ENCODE measurements at places on chromosomes 13 and 19.
A peak's percentile ranks its signal among the peaks of the same experiment; 100 is the strongest.

- no peak for DNase-seq
Measured at GRCh38 chr19:10899151-10899653, 27.8 kb downstream of the CARM1 start.

DNA sequence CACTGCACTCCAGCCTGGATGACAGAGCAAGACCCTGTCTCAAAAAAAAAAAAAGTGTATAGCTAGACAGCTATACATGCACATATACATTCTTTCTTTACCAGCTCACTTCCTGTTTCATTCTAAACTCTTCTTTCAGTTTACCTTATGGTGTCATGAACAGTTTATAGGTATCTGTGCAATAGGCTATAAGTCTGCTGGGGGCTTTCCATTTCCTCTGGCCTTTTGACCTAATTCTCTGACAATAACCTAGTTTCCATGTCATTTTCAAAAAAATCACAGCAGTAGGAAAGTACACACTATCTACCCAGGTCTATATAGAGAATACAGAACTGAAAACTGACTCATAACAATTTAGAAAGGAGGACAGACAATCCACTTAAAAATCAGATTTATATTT lies 24.4 kb upstream of the URAD start:
- DNase-seq = no peak

GRCh38 chr13:32075170-32075851 lies 43.7 kb downstream of the FRY start:
- DNase-seq = no peak

GRCh38 chr19:30419568-30420180 lies 47.5 kb downstream of the ZNF536 start:
- no peak for DNase-seq

- no peak for DNase-seq
Measured at GRCh38 chr19:17482877-17483604, 12.7 kb downstream of the SLC27A1 start.

DNA sequence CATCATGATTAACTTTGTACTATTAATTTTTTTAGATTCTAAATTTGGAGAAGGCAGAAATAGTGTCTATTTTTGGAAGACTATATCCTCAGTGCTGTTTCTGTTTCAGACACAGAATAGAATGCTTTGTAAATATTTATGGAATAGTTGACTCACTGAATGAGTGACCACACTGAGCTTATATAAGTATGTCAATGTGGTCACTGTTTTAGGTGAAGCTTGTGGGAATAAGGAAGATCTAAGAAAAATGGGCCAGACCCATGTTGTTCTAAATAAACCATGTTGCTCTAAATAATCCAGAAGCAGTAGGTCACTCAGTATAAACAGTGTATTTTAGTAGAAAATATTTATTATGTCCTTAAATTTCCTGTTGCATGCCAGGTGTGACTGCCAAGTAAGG lies 45.5 kb upstream of the DACH1 start:
- no peak for DNase-seq

GRCh38 chr13:108662528-108662927 lies 33.1 kb downstream of the MYO16 start:
- DNase-seq = no peak

DNA sequence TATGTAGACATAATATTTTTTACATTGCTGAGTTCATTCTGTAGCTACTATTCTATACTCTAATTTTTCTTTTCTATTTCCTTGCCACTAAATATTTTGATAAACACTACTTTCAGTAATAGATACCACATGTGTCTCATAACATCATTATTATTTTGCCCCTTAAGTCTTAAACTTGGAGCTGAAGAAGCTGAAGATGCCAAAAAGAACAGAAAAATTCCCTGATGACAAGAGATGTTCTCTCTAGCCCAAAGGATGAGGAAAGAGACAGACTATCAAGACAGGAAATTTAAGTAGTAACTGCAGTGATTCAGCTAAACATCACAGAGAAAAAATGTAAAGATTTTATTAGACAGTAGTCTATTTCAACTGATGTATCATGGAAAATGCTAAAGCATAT lies 322.0 kb upstream of the KLHL1 start:
- DNase-seq = no peak

GRCh38 chr19:32318884-32319520 lies 26.4 kb upstream of the ZNF507 start:
- no peak for DNase-seq

DNA sequence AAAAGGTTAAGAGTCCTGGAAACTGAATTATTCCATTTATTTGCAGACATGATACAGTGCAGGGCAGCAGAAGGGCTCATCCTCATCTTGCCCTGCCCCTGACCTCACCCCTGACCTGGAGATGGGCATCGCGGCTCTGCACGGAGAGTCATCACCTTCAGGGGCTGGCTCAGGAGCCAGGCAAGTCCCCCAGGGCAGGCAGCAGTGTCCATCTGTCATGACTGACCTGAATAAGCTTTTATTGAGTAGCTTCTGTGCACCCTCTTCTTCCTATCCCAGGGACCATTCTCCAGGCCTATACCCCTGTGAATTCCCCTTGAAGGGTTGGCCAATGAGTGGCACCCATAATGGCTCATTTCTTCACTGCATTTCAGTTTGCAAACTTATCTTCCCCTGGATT lies 484.2 kb downstream of the ZNF536 start:
- DNase-seq = no peak

- no peak for DNase-seq
Measured at GRCh38 chr13:64127856-64128255, 2712.2 kb upstream of the PCDH20 start.

DNA sequence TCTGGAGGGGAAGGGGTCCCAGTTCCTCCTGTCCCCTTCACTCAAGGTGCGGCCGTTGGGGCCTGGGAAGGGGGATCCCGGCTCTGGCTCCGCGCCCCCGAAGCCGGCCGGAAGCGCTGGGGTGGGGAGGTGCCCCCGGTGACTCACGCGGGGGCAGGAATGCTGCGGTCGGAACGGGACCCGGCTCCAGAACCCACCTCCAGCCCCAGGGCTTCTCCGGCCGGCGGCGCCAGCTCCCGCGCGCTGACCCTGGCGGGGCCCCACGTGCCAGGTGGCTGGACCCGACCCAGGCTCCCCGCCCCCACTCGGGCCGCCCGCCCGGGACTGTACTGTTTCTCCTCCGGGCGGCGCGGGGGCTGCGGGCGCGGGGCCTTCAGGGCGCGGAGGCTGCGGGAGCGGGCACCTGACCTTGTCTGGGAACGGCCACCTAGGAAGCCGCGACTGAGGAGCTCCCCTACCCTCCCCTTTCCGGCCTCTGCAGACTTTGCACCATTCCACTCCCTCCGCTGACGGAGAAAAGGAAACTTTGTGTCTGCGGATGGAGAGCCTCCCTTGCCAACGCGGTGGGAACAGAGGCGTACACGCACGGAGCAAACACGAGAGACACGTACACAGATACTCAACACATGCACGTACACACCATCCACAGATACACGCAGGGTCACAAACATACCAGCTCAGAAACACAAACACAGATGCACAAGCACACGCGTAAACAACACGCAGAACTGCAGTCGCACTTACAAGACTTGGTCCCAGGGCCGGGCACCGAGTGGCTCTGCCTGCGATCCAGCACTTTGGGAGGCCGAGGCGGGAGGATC lies 7.2 kb downstream of the AXL start:
- peak; percentile 19 for DNase-seq

- no peak for DNase-seq
Measured at GRCh38 chr19:4152241-4152998, 1.0 kb upstream of the CREB3L3 start.

DNA sequence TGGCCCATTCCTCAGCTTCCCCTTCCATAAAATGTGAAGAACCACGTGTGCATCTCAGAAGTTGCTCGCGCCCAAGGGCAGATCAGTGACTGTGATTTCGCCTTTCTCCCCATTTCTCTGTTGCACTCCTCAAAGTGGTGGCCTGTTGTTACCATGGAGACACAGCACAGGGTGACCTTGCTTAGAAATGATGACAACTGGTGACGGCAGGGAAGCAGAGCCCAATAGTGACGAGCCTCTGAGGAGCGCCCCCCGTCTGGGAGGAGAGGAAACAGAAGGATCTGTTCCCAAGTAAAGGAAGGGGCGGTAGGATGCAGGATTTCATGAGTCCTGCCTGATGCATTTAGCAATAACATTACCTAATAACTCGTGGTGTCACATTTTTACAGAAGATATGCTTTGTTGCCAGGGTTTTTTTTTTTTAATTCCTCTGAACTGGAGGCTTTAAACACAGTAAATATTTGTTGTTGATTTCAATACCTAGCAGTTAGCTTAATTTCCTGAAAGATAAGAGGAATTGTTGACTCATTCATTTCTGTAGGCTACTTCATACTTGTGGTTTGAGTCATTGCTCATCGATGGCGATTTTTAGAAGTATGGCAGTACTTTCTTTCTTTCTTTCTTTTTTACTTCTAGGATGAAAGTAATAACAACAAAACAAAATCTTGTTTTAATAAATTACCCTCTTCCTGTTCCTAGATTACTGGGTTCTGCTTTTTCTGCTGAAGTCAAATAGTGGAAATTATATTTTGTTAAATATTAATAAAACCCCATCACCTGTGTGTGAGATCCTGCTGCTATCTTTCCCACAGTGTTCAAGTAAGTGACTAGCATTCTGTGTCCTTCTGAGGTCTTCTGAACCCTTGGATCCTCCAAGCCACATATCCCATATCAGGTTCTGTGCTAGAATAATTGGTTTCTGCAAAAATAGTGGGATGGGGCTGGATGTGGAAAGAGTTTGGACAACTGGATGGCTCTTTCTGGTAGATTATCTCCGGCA lies 36.0 kb downstream of the MBNL2 start:
- no peak for DNase-seq

DNA sequence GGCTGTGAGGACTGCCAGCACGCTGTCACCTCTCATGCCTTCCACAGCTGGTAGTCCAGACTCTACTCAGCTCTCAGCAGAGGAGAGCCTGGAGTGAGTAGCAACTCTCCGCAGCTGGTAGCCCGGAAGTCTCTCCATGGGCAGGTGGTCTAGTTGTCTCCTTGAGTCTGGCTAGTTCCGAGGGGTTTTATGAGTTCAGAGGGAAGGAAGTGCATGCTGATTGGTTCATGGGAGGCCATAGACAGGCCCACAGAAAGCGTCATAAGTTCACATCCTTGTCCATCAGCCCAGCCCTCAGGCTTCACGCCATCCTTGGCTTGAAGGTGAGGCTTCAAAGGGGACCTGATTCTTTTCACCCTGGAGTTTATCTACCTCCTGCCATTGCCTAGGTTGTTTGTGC lies 2662.4 kb upstream of the PCDH20 start:
- DNase-seq = no peak

DNA sequence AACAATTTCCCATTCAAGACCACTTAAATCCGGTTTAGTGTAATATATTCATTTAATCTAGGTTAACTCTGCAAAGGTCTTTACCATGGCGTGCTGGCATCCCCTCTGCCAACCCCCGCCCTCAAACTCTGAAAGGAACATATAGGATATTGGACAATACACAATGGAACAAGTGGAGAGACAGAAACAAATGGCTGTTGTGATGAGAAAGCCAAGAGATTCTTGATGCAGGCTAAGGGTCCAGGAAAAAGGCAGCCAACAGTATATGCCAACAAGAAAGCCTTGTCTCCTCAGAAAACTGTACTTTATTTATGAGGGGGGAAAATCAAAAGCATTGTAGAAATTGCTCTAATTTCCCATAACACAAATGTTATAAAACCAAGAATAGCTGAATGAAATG lies 407.3 kb upstream of the SGCG start:
- DNase-seq = no peak

DNA sequence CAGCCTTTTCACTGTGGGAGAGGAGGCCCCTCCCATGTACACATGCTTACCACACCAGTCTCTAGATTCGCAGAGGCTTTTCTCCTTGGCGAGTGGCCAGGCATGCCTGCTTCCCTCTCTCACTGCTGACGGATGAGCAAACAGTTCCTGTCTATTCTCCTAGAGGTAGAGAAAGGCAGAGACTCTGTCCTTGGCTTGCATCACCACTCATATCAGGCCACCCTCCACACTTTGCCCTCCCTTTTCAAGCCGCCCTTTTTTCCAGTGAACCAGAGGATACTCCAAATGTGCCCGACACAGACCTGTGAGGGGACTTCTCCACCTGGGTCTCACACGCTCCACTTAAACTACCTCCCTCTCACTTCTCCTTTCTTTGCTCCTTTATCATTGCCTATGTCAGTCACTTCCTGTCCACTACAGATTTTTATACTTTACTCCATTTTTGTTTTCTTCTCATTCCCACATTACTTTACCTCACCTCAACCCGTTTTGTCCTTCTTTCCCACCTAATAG lies 284.6 kb downstream of the DNAJC15 start:
- DNase-seq = no peak

GRCh38 chr13:101454767-101455166 lies 2.3 kb downstream of the ITGBL1 start:
- DNase-seq = no peak

- no peak for DNase-seq
Measured at GRCh38 chr13:93875547-93875946, 603.9 kb downstream of the DCT start.

- no peak for DNase-seq
Measured at GRCh38 chr13:95714142-95714832, 37.3 kb downstream of the DNAJC3 start.

- DNase-seq = peak; percentile 48
Measured at GRCh38 chr19:41795031-41795461, 1.3 kb upstream of the CEACAM3 start.

- DNase-seq = no peak
Measured at GRCh38 chr13:49021953-49022352, 46.2 kb downstream of the FNDC3A start.

DNA sequence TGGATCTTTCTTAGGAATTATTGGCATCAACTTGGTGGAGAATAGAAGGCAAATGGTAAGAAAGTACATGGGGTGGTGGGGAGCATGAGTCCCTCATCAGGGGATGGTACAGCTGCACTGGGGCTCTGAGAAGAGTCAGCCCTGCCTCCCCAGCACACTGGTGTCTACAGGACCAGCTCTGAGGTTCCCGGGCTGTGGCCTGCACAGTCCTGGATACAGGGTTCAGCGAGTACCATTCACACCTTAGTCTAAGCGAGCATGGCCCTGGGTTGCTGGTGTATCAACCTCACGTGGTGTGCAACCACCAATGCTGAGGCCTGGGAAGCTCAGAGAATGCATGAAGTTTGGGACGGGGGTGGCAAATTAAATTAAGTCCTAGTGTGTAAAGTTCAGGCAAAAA lies 10.1 kb downstream of the TMEM255B start:
- no peak for DNase-seq

- DNase-seq = no peak
Measured at GRCh38 chr13:31930490-31930889, 101.1 kb upstream of the FRY start.

All from T follicular helper cell (primary cell).